Lower lobe of right lung (tissue), 2 donors: ENCODE measurements at places on chromosomes 5 and 9. TPM values are rescaled to one million over a fixed set of nuclear protein-coding genes. Genes with fewer than 3 reads are reported as not detected.

DNA sequence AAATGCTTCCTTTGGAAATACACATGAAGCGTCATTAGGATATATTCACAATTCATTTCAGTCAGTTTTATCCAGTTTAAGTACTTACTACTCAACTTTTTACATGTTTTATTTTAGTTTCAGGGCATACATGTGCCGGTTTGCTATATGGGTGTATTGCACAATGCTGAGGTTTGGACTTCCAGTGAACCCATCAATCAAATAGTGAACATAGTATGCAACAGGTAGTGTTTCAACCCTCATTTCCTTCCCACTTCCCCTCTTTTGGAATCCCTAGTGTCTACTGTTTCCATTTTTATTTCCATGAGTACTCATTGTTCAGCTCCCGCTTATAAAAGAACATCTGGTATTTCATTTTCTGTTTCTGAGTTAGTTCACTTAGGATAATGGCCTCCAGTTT lies 74.7 kb downstream of the TMEM161B start:
- H3K36me3 ChIP-seq: peaks cover 33% of the 10 kb centered on the region
- no peaks in the 10 kb centered on the region for H3K27me3 ChIP-seq
- H3K27ac ChIP-seq: no peak overlapping the region
- no peaks in the 10 kb centered on the region for H3K4me1 ChIP-seq
- no peak for DNase-seq

DNA sequence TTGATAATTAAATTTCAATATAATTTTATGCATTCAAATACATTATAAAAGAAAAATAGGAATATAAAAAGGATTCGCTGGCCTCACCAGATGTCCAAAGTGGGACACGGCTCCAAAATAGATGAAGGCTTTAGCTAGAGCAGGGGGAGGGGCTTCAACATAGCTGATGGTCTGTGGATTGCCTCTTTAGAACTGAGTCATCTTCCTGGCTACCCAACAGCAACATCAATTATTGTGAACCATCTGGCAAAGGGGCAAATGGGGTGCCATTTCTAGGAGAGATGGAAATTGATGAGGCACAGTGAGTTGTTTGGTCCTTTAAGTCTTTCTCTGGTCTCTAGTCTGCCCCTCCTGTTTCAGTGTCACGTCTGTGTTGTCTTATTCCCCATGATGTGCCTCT lies 44.2 kb upstream of the CD180 start:
- H3K36me3 ChIP-seq: no peaks in the 10 kb centered on the region
- peaks cover 10% of the 10 kb centered on the region for H3K4me1 ChIP-seq
- no peak overlapping the region for H3K4me3 ChIP-seq
- DNase-seq: no peak

DNA sequence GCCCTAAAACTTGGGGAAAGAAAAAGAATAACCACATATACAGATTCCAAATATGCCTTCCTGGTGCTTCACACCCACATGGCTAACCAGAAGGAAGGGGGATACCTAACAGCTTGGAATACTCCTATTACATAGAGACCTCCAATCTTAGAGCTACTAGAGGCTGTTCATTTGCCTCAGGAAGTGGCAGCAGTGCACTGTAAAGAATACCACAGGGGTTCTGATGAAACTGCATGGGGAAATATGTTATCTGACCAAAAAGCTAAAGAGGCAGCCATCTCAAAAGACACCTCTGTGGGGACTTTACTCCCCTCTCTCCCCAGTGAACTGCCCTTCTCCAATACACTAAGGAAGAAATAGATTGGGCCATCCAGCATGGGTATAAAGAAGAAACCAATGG lies 66.4 kb downstream of the CDKN2A start:
- no peaks in the 10 kb centered on the region for H3K4me1 ChIP-seq
- H3K27me3 ChIP-seq: no peaks in the 10 kb centered on the region
- no peak for DNase-seq

- no peaks in the 10 kb centered on the region for H3K27me3 ChIP-seq
- H3K36me3 ChIP-seq: no peaks in the 10 kb centered on the region
- H3K27ac ChIP-seq: no peak overlapping the region
- no peak overlapping the region for H3K4me3 ChIP-seq
- peaks cover 18% of the 10 kb centered on the region for H3K4me1 ChIP-seq
Observed at GRCh38 chr5:171521219-171521633, 101.8 kb downstream of the FGF18 start.

- DNase-seq: no peak
- peaks cover 44% of the 10 kb centered on the region for H3K27me3 ChIP-seq
- H3K36me3 ChIP-seq: no peaks in the 10 kb centered on the region
- H3K27ac ChIP-seq: no peak overlapping the region
Observed at GRCh38 chr5:90557391-90557790, 1.2 kb upstream of the ADGRV1 start.

Gene CD180
- 4.9 TPM for total RNA-seq

Gene OBP2B
- total RNA-seq: not detected
